Retina (tissue), 1 donor: ENCODE measurements at places on chromosomes 12 and 14.
A peak's percentile ranks its signal among the peaks of the same experiment; 100 is the strongest.

GRCh38 chr14:30337456-30337855, 221.5 kb upstream of the G2E3 start:
- no peak for DNase-seq

GRCh38 chr14:63686926-63687325, 40.9 kb downstream of the SGPP1 start:
- no peak for DNase-seq

DNA sequence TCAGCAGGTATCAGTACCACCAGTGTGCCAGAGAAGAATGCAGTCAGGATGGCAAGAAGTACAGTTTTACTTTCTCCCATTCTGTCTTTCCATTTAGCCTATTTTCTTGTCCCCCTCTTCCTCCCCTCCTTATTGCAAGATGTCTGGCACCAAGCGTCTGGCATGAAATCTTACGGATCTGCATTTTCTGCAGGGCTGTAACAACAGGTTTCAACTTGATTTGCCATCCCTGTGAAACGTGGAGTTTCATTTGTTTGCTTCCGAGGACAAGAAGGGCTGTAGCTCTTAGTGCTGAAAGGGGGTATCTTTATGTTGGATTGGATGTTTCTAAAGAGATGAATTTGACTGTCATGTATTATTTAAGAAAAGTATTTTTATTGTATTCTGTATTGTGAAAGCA, 1110.6 kb downstream of the BCL11B start:
- DNase-seq: no peak

DNA sequence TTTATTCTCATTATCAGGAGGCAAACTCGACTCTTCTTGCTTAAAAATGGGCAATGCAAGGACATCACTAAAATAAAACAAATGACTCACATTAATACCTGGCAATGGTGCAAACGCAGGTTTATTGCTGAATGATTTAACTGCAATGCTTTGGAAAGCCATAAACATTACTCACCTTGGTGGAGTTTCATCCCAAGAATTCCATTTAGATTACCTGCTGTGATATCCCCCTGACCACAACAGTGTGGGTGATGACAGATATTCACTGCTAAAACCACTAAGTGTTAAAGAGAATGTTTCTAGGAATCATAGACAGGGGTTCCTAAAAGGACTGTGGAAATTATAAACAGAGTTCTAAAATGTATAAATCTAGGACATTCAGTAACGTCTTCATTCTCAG, 35.3 kb upstream of the CSRNP2 start:
- DNase-seq: no peak

DNA sequence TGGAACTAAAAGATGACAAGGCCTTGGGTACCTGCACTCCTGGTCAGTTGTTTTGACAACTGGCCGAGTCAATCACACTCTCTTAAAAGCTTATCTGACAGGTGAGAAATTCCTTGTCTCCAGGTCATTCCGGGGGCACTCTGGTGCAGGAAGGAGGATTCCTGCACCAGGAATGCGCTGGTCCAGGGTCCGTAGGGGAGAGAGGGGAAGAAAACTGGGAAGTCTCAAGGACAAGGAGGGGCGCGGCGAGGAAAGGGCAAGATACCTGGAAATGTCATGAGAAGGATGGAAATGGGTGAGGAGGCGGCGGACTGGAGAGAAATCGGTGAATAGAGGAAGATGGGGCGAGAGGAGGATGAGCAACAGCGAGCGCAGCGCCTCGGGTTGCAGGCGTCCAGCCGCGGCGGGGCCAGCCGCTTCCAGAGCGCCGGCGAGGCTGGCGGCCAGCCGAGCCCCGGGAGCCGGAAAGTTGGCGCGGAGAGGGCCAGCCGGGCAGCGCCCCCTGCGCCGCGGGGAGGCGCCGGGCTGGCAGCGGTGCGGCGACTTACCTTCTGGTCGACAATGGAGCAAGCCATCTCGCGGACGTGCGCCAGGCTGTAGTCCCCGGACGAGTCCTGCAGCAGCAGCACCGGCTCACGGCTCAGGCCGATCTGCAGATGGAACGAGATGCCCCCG, 809 bp downstream of the PRKD1 start:
- peak; percentile 83 for DNase-seq

GRCh38 chr14:101933209-101933608, 31.2 kb upstream of the DYNC1H1 start:
- no peak for DNase-seq
